CD4-positive, CD25-positive, alpha-beta regulatory T cell (primary cell): ENCODE measurements at places on chromosomes 1 and 21. TPM values are rescaled to one million over a fixed set of nuclear protein-coding genes. Genes with fewer than 3 reads are reported as not detected.

GRCh38 chr1:171446386-171446785 lies 38.9 kb upstream of the PRRC2C start:
- DNase-seq, result no peak

DNA sequence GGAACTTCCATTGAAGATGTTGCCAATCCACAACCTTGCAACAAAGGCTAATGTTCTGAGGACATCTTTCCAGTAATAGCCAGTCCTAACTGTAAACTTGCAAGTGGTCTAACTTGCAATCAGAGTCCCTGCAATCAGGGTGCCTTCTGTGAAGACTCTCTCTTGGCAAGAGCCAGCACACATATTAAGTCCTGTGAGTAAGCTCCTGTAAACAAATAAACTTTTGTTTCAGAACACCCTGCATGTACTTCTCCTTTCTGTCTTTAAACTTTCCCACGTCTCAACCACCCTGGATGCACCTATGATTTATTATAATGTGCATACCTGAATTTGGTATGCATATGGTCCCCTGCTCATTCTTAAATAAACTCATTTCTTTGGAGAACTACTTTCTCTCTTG lies 9.1 kb downstream of the GBP7 start:
- DNase-seq, result no peak

GRCh38 chr1:51219022-51219421 lies 17.1 kb upstream of the RNF11 start:
- DNase-seq, result no peak

GRCh38 chr1:54263601-54264226 lies 63.7 kb downstream of the MRPL37 start:
- DNase-seq, result peak; percentile 26

The SH2D5 gene
- not detected for total RNA-seq

- DNase-seq, result peak; percentile 38
Measured at GRCh38 chr21:44872649-44873355, 688 bp downstream of the PTTG1IP start.

GRCh38 chr1:203671521-203672278 lies 45.1 kb downstream of the ATP2B4 start:
- DNase-seq, result no peak

GRCh38 chr21:44516342-44516741 lies 23.7 kb downstream of the KRTAP10-1 start:
- DNase-seq, result no peak

- no peak for DNase-seq
Measured at GRCh38 chr21:40179166-40179565, 311.9 kb downstream of the PCP4 start.

- DNase-seq, result no peak
Measured at GRCh38 chr1:199759268-199759730, 268.2 kb upstream of the NR5A2 start.

The TXNDC12 gene
- 39.9 TPM for total RNA-seq

GRCh38 chr1:112727716-112728115 lies 12.6 kb upstream of the PPM1J start:
- no peak for DNase-seq

- DNase-seq, result no peak
Measured at GRCh38 chr1:151367658-151368392, 4.7 kb downstream of the SELENBP1 start.

GRCh38 chr1:84621553-84621952 lies 47.3 kb upstream of the CTBS start:
- DNase-seq, result no peak

GRCh38 chr1:89706700-89707012 lies 73.7 kb downstream of the LRRC8C start:
- DNase-seq, result no peak

The KIRREL1 gene
- not detected for total RNA-seq

GRCh38 chr1:114330451-114330983 lies 176.8 kb upstream of the SYT6 start:
- DNase-seq, result peak; percentile 19

The SELL gene
- 370 TPM for total RNA-seq

GRCh38 chr1:107459204-107459904 lies 318.5 kb downstream of the NTNG1 start:
- no peak for DNase-seq

DNA sequence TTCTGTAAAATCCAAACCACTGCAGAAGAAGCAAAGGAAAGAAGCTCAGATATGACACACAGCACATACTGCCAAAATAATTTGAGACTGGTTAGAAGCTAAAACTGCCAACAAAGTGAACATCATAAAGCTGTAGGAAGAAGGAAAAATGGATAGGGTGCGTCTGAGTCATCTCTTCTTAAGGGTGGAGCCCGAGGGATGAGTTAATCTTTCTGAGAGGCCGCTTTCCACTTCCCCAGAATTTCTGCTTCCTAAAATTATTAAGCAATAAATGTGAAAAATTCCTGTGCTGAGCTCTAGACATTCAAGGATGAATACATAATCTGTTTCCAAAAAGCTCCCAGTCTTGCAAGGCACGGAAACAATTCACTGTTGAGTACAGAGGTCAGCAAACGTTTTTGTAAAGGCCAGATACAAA lies 20.1 kb downstream of the PPT1 start:
- DNase-seq, result no peak

The UBE2G2 gene
- total RNA-seq, result 109 TPM

GRCh38 chr1:6775261-6776043 lies 9.8 kb upstream of the CAMTA1 start:
- DNase-seq, result no peak

The S100A1 gene
- total RNA-seq, result not detected
